Left lobe of liver (tissue), 2 donors: ENCODE measurements at places on chromosomes 1 and 21.
A peak's percentile ranks its signal among the peaks of the same experiment; 100 is the strongest.

GRCh38 chr1:182781841-182782586 is 7.6 kb upstream of the NPL start:
- peak; percentile 68 for DNase-seq

DNA sequence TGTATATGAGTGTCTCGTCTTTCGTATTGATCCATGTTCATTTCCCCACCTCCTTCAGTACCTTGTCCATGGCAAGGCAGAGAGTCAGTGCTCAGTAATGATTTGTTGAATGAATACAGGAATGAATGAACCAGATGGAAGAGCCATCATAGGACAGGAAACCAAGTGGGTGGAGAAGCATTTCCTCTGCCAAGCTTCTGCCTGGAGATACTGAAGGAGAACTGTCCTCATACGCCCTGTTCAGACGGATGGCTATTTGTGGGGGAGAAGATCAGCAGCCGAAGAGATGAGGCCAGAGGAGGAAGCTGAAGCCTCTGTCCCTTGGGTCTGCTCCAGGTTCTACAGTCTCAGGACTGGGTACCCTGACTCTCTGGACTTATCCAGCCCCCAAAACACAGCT is 5.8 kb downstream of the FAM43B start:
- DNase-seq: no peak

DNA sequence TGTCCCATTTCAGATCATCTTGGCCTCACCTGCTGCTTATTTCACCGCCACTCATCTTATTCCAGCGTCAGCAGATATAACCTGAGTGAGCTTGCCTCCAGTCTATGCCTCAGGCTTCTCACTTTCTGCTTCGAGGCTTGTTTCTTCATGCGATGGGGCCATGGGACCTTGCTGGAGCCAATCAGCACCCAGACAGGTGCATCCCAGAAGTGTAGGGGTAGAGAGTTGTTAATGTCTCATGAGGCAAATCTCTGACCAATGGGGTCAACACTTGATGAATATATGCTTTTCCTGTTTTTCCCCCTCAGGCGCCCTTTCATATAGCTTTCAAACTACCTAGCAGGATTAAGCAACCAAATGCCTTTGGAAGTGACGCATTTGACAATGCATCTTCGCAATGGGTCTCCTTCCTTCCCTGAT is 935 bp upstream of the YIPF1 start:
- no peak for DNase-seq

DNA sequence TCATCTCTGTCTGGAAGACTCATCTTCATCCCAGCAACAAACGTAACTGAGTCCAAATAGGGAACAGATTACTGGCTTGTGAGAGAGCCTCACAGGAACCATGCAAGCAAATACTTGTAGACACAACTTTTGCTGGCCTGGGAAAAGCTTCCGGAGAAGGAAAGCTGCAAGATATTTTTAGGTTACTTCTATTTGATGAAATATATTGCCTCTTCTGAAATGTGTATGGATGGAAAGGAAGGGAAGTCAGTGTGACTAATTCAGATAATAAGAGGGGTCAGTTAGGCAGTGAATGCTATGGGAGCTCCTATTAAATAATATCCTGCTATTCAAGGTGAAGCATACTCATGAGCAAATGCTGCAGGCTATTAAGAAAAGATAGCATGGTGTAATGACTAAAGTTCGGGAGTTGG is 20.4 kb upstream of the FGGY start:
- no peak for DNase-seq

- DNase-seq: no peak
Observed at GRCh38 chr1:247296599-247297180, 35.0 kb downstream of the ZNF496 start.

DNA sequence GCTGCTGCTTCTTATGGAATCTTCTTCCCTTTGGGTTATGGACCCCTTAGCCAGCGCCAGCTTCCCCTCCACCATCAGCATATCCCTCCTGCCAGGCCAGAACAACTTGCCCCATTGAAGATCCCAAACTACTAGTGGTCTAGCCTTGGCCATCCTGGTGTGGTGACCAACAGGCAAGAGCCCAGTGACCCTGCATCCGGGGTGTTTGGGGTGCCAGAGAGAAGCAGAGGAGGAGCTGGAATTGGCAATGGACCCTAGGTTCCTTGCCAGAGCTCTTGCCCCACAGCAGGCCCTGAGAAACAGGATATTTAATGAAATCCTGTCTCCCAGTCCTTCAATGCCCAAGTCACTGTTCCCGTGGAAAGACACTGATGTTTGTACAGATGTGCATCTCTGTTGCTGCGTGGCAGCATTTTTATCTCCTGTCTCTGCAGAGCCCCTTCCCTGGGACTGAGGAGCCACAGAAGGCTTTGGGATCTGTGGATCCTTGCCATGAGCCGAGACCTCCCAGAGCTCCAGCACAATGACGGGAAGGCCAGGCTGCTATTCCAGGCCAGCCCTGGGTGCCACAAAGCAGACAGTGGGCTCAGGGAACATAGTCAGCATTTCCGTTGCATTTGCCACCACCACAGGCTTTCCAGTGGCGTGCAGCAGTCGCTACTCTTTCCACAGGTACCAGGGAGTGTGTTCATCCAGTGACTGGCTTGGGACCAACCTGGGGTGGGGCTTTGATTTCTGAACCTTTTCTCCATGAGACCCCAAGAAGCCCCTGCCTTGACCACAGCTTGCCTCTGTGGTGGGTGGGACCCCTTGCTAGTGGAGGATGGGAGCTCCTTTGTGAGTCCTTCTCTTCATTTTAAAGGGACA is 21.6 kb downstream of the NAV1 start:
- DNase-seq: peak; percentile 31

GRCh38 chr1:2215329-2215728 is 12.8 kb upstream of the SKI start:
- no peak for DNase-seq

GRCh38 chr1:94612525-94613204 is 71.1 kb upstream of the F3 start:
- DNase-seq: no peak

- no peak for DNase-seq
Observed at GRCh38 chr1:198711837-198712236, 73.0 kb downstream of the PTPRC start.

- no peak for DNase-seq
Observed at GRCh38 chr1:16063921-16064320, 9.5 kb downstream of the FAM131C start.

GRCh38 chr1:156767879-156768604 is 707 bp downstream of the PRCC start:
- DNase-seq: peak; percentile 53

DNA sequence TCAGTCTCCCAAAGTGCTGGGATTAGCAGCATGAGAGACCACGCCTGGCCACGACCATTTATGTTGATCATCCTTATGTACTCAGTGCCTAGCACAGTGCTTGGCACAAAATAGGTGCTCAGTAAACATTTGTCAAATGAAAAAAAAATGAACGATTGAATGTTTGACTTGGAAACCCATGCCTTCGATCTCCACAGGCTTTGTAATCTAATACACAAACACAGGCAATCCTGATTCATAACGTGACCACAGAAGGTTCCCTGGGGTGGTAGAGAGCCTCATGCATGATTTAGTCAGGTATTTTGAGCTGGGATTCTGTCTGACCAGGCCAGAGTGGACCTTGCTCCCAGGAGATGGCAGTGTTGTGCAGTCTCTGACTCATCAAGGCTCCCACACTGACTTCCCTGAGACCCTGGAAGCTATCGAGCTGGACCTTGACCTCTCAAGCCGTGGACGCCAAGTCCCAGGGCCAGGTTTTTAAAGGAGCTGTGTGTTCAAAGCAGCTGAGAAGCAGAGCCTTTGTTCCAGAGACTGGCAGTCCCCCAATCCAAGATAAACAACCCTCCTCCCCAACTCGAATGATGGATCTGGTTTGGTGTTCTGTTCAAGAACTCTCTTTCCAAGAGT is 81.1 kb downstream of the PGM1 start:
- peak; percentile 77 for DNase-seq

- no peak for DNase-seq
Observed at GRCh38 chr1:13732971-13733667, 33.1 kb downstream of the PRDM2 start.

- DNase-seq: no peak
Observed at GRCh38 chr1:76500116-76500515, 367.2 kb upstream of the ST6GALNAC5 start.

DNA sequence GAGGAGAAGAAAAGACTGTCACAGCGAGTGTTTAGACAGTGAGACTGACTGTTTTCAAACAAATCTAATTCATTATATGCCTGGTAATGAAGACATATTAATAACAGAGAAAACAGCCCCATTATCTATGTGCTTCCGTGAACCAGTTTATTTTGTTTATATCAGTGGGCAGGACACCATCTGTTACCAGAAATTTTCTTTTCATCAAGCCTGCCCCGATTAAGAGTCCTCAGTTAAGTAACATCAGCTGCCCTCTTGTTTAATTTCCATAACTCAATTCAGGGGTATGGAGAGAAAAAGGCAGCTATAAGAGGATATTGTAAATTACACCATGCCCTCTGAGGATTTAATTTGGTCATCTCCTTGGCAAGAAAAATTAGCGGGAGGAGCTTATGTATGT is 94.0 kb downstream of the TMEM200B start:
- DNase-seq: no peak

GRCh38 chr1:79679916-79680315 is 673.4 kb upstream of the ADGRL4 start:
- no peak for DNase-seq

- DNase-seq: no peak
Observed at GRCh38 chr1:200338451-200338850, 71.4 kb downstream of the ZNF281 start.

DNA sequence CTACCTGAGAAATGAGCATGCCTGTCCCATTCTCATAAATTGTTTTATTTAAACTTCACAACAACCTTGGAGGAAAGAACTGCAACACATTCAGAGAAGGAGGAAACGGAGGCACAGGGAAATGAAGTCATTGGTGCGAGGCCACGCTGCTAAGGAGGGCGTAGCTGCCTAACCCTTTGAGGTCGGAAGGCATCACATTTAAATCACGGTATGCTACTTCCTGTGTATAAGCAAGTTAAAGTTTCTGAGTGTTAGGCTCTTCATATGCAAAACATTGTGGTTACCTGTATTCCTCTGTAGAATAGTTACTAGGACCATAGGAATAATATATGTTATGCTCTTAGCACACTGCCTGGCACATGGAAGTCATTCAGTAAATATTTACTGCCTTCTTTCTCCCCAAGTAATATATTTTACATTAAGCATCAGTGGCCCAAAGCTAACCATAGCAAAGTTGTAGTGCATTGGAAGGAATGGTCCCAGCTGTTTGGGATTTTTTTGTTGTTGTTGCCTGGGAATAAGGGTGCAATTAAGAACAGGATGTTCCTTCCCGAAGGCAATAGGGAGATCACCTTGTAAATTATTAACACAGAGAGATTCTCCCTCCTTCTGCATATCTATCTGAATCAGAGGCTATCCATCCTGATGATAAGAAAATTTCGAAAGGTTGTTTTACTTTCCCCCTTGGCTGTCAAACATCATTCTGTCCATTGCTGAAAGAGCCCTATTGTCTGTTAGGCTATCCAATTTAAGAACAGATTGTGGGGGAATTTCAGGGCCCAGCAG is 192.2 kb upstream of the C8B start:
- no peak for DNase-seq

DNA sequence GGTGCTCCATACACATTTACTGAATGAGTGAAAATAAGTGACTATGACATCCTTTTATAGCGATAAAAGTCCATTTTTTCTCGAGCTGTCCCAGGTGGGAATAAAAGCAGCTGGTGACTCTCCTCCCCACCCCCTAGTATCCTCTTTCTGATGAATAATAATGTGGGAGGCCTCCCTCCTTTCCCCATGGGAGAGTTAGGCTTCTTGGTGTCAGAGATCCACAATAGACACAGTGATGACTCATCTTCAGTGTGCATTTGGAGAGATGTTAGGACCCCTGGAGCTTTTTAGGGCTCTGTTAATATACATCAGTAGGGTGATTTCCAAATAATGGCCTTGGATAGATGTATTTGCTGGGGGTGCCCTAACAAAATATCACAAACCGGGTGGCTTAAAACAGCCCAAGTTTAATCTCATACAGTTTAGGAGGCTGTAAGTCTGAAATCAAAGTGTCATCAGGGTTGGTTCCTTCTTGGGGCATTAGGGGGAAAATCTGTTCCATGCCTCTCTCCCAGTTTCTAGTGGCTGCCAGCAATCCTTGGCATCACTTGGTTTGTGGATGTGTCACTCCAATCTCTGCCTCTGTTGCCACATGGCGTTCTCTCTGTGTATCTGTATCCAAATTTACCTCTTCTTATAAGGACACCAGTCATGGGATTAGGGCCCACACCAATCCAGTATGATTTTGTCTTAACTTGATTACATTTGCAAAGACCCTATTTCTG is 4.4 kb upstream of the PHC2 start:
- no peak for DNase-seq

DNA sequence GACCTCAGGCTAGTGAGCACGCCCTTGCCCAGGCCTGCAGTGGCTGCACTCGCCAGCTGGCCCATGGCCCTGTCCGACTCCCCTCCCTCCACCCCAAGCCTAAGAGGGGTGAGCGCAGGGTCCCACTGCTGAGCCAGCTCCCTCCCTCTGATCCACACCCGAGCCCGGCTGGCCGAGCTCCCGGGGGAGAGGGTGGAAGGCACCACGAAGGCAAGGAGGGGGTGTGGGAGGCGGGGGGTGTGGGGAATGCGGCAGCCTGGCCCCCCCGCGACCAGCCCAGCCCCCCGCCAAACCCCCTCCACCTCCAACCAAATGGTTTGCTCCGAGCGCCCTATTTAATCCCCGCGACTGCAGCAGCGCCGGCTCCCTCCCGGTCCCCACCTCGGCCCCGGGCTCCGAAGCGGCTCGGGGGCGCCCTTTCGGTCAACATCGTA is at the start of gene CADM3:
Gene CADM3, plus strand, starts transcription at position 362 of the 434 bp plus-strand sequence. CDS start 151 bp downstream, outside the sequence.
- DNase-seq: no peak

DNA sequence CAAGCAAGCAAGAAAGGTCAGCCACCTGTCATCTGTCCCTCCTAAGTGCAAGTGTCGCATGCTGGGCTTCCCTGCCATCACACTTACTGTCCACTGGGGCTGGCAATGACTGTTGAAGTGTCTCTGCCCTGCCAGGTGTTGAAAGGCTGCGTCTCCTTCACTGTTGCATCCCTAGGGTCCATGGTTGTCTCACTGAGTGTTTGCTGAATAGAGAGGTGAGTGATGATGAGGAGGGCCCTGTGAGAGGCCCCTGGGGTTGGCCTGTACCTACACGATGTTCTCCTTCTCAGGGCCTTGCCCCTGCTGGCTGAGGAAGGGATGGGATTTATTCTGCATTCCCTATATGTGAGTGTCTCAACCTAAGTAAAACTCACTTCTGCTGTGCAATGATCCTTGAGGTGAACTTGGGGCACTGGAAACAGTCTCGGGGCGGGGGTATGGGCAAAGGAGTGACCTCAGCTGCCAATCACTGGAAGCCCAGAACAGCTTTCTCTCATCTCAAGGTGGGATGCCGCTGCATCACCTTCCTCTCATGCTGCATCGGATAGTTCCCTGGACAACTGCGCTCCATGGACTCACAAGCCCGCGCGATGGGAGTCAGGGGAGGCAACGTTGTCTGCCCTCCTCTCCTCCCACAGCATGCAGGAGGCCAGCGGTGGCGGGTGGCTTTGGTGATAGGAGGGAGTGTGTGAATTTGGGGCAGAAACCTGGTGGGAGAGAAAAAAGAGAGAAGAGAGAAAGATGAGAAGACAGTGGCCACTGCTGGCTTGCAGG is 35.8 kb upstream of the SOX13 start:
- no peak for DNase-seq
